ENCODE measurements at places on chromosomes 5 and 9.

GRCh38 chr5:172834415-172835289 is 601 bp downstream of the ERGIC1 start:
- DNase-seq = no peak

- no peak for DNase-seq
These were observed 366.9 kb upstream of the IRX2 start for GRCh38 chr5:3118340-3118739.

DNA sequence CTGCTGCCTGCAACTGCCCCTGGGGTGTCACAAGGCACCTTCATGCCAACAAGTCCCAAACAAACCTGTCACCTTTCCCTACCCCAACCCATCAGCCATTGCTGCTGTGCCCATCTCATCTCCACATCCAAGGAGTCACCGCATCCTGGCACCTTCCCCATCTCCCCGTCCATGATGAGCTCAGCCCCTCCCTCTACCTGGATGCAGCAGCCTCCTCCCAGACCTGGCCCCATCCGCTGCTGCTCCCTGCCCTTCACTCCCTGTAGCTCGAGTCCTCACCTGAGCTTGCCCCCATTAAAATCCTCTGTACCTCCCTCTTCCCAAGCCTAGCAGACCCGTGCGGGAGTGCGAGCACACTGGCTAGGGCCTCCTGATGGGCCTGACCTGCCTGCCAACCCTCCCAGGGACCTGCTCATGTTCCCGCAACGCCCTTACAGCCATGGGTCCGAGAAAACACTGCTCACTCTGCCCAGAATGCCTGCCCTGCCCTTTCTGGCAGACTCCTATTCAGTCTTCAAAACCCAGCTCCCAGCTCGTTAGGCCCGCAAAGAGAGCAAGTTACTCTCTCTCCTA is 110.6 kb downstream of the ADAMTS2 start:
- DNase-seq = no peak

DNA sequence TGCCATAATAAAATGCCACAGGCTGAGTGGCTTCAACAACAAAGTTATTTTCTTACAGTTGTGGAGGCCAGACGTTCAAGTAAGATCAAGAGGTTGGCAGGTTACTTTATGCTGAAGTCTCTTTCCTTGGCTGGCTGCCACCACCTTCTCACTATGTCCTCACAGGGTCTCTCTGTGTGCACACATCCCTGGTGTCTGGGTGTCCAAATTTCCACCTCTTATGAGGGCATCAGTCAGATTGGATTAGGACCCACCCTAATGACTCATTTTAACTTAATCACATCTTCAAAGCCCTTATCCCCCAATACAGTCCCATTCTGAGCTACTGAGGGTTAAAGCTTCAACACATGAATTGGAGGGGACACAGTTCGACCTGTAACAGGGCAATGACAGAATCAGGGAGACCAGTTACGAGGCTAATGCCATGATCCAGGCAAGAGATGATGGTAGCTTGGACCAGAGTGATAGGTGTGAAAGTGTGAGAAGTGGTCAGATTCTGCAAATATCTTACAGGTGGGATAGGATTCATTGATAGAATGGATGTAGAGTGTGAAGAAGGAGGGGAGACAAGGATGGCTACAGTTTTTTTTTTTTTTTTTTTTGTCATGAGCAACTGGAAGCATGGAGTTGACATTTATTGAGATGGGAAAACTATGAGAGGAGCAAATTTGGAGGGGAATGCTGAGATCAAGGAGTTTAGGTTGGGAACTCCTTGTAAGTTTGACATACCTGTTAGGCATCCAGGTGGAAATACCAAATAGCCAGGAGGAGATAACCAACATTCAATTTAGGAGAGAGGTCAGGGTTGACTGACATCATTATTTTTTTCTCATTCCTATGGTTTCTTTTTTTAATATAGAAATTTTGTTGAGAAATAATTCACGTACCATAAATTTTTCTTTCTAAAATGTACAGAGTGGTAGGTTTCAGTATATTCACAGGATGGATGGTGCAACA is 39.6 kb upstream of the FGF1 start:
- no peak for DNase-seq

DNA sequence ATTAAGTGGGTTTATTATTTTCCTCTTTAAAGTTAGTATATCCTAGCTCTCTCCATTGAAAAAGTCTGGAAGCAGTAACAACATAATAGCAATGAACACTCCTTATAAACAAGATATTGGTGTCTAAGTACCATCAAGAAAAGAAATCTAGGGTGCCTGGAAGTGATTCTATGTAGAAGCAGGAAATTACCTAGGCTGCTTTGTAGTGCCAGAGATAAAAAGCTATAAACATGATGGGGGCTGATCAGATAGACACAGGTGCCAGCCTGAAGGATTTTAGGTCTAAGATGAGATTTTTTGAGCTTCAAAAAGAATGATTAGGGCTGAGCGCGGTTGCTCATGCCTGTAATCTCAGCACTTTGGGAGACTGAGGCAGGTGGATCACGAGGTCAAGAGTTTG is 1179.3 kb upstream of the CDH9 start:
- DNase-seq = no peak

- DNase-seq = no peak
These were observed 3.3 kb downstream of the ZNF608 start for GRCh38 chr5:124742983-124743601.

GRCh38 chr5:139882961-139883539 is 87.4 kb downstream of the PSD2 start:
- no peak for DNase-seq

- DNase-seq = no peak
These were observed 308.5 kb downstream of the ADGRV1 start for GRCh38 chr5:90866915-90867731.

GRCh38 chr5:130795037-130795436 is 370.0 kb downstream of the HINT1 start:
- DNase-seq = no peak

GRCh38 chr5:40754381-40755092 is 1.2 kb downstream of the TTC33 start:
- no peak for DNase-seq

- no peak for DNase-seq
These were observed 48.3 kb downstream of the GNAQ start for GRCh38 chr9:77983320-77983662.

- DNase-seq = no peak
These were observed 134.0 kb downstream of the PARP8 start for GRCh38 chr5:50800410-50800809.

DNA sequence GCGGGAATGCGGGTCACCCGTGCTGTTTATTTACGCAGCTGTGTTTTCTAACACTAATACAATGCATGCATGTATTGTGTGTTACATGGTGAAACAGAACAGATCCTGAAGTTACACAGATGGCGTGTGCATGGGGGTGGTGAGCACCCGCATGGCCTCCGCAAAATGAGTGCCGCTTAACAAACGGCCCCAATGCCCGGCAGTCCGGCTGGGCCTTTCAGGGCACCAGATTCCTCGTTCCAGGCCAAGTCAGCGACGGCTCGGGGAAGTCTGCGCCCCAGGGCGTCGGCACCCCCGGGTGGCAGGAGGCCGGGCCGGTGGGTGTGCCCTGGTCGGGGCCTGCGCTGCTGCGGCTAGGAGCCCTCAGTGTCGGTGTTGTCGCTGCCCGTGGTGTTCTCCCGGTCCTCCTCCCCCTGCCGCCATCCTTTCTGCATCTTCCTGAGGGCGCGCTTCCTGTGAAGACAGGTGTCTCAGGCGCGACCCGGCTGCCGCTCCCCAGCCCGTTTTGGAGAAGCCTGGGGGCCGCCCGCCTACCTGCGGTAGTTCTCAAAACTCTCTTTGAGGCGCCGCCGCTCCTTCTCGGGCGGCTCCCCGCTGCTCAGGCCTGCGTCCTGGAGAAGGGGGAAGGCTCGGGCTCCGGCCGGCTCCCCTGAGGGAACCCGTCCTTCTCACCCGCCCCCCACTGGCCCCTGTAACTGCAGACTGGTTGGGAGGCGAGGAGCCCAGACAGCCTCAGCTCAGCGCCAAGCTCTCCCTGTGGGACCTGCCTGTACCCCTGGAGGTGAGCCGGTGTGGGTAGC is 605 bp upstream of the DNLZ start:
- DNase-seq = no peak

- no peak for DNase-seq
These were observed 207.1 kb downstream of the SEMA5A start for GRCh38 chr5:9338796-9339195.

DNA sequence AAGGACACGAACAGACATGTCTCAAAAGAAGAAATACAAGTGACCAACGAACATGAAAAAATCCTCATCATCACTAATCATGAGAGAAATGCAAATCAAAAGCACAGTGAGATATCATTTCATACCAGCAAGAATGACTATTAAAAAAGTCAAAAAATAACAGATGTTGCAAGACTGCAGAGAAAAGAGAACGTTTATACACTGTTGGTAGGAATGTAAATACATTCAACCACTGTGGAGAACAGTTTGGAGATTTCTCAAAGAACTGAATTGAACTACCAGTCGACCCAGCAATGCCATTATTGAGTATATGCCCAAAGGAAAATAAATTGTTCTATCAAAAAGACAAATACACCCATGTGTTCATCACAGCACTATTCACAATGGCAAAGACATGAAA is 45.7 kb downstream of the FXN start:
- DNase-seq = no peak

DNA sequence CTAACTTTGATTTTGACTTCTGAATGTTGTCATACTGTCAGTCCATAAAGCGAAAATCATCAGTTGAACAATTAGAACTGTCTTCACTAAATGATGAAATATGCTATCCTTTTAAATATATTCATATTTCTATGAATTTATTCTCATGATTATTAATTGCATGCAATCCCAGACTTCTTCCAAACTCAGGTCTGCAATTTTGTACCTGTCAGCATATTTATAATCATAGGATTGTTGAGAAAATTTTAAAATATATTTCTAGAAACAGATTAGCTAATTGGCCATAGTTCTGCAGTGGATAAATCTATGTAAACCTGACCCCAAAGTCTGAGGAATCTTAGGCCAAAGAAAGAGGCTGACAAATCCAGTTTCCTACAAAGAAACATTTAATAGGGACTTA is 347.5 kb downstream of the SLCO4C1 start:
- DNase-seq = no peak

GRCh38 chr5:13188371-13188770 is 756.1 kb downstream of the DNAH5 start:
- no peak for DNase-seq

DNA sequence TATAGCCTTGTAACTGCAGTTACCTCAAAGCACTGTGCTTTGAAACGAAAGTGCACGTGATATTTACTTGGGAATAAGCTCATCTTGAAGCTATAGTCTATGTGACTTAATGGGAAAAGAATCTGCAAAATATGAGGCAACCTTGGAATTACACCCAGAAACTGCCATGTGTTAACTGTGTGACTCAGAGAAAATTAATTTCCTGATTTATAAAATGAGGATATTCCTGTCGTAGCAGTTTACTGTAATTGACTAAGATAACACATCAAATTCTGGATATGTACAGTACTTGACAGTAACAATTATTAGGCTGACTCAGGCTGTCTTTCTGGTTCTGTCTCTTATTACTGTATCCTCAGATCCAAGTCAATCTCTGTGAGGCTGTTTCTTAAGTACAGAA is 1079.9 kb upstream of the ACO1 start:
- DNase-seq = no peak

GRCh38 chr9:16461137-16461840 is 409.2 kb downstream of the BNC2 start:
- DNase-seq = no peak

GRCh38 chr9:121827251-121827967 is 176.0 kb downstream of the DAB2IP start:
- DNase-seq = no peak

DNA sequence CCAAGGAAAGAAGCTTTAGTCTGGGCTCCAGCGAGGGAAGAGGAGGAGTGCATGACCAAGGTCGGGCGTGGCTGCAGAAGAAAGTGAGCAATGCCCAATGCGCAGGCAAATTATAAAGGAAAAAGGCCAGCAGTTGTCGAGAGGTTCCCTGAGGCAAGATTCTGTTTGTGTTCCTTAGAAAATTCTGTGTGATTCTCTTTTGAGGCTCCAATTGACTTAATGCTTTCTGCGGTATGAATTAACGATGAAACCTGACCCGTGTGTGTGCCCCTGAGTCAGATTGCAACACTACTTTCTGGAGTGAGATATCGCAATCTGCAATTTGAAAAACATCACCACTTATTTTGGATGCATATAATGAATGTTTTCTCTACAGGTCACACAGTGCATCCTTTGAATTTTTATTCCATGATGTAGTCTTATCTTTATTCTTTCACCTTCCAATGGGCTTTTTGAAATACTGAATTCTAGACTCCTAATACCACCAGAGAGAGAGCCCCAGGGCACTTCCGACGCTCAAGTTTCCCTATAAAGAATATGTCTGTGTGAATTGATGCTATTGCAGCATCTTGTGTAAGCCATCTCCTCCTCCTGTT is 117.9 kb upstream of the IL6ST start:
- no peak for DNase-seq

- DNase-seq = no peak
These were observed 59.6 kb downstream of the SPTLC1 start for GRCh38 chr9:92055624-92056023.

DNA sequence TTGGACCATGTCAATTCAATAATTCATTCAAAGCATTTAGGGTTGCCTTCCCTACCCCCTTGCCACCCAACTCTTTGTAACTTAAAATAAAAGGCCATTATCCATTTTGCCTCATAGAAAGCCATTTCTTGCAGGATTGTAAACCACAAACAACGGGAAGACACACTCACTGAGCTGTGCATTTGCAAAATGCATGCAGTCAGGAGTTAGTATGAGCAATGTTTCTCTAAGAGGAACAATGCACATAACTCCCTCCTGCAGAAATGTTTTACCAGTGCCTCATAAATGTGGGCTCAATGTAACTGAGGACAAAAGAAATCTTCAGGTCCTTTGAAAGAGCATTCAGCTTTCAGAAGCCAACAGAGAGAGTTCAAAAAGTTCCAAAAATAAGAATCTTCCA is 98.5 kb upstream of the ABCA1 start:
- no peak for DNase-seq

DNA sequence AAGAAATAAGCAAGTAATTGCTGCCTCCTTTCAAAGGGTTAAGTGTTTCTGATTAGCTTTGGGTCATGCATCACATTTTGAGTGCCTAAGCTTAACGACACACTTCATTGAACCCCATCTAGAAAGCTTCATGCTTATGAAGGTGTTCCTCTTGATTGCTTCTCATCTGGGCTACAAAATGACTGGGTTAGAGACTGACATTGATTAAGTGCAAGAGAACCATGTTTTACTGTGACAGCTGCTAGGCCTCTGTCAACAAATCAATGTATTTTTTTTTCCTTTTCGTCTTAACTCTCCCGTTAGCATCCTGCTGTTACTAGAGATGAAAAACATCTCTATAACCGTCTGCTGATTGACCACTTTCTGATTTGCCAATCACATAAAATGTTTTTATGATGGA is 725.0 kb downstream of the TLE1 start:
- no peak for DNase-seq

GRCh38 chr5:154042766-154043165 is 4.0 kb downstream of the MFAP3 start:
- no peak for DNase-seq

Measured in activated CD4-positive, alpha-beta T cell treated with anti-CD3 and anti-CD28 coated beads, Interleukin-2, amount 50 U/mL, for 24 hours (primary cell).